ENCODE measurements at places on chromosomes 7 and 10.

DNA sequence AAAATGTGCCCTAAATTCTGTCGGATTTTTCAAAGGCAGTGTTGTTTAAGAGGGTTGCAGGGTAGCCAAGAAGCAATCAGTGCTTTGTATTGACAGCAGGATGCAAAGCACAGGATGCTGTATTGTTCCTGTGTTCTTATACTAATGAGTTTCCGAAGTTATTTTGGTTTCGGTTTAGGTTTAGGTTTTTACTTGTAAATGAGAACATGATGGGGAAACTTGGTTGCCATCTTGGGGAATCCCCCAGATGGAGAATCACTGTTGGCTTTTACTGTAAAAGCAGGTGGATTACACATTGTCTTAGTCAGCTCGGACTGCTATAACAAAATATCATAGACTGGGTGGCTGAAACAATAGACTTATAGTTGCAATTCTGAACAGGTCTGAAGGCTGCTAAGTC lies 72.1 kb downstream of the INHBA start:
- DNase-seq: no peak

- DNase-seq: no peak
Observed at GRCh38 chr7:98733036-98733435, 116.0 kb downstream of the NPTX2 start.

DNA sequence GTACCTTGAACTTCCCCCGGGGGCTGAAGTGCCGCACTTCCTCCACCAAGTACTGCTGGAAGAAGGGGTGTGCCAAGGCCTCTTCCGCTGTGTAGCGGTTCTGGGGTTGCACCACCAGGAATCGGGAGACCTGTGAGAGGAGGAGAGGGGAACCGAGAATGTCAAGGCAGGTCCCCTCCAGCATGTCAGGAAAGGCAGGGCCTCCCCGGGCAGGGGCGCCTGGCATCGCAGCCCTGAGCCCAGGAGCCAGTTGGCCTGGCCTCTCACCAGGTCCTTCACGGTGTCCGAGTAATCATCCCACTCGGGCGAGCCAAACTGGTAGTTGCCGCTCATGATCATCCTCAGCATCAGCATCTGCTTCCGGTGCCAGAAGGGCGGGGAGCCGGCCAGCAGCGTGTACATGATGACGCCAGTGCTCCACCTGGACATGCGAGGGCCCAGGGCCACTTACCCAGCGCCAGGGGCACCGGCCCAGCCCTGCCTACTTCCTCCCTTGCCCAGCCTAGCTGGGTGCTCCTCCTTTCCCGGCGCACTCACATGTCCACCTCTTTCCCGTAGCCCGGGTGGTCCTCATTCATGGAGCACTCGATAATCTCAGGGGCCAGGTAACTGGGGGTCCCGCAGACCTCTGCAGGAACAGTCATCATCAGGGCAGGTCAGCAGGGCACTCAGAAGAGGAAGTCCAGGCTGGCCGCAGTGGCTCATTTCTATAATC lies 11.0 kb downstream of the PHKG1 start:
- no peak for DNase-seq

- no peak for DNase-seq
Observed at GRCh38 chr10:49296836-49297235, 2.1 kb upstream of the C10orf71 start.

- DNase-seq: no peak
Observed at GRCh38 chr7:78178319-78178718, 379.7 kb downstream of the PHTF2 start.

DNA sequence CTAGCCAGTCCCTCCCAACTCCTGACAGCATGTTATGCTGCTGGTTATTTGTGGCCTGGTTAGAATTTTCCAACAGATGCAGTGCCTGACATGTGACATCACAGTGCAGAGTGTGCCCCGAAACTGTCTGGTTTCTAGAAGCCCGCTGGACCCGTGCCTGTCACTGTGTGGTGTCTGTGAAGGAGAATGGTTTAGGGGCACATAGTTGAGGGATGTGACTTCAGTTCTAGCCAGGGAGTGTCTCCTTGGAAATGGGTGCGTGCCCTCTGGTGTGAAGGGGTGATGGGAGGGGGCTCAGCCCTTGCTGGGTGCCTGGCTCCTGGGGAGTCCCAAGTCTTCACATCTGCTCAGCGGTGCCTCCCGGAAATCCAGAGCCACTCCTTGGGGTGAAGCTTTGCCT lies 303.6 kb downstream of the GLRX3 start:
- no peak for DNase-seq

- DNase-seq: no peak
Observed at GRCh38 chr7:158113321-158114025, 474.1 kb downstream of the PTPRN2 start.

- DNase-seq: no peak
Observed at GRCh38 chr10:25820472-25820871, 113.6 kb upstream of the MYO3A start.

DNA sequence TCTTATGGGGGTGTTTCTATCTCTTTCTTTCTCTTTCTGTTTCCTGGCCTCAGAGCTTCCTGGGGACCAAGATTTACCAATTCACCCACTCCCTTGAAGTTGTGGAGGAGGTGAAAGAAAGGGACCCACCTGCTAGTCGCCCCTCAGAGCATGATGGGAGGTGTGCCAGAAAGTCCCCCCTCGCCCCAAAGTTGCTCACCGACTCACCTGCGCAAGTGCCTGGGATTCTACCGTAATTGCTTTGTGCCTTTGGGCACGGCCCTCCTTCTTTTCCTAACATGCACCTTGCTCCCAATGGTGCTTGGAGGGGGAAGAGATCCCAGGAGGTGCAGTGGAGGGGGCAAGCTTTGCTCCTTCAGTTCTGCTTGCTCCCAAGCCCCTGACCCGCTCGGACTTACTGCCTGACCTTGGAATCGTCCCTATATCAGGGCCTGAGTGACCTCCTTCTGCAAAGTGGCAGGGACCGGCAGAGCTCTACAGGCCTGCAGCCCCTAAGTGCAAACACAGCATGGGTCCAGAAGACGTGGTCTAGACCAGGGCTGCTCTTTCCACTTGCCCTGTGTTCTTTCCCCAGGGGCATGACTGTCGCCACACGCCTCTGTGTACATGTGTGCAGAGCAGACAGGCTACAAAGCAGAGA lies 12.2 kb downstream of the AQP1 start:
- no peak for DNase-seq

- no peak for DNase-seq
Observed at GRCh38 chr7:43248961-43249822, 136.7 kb downstream of the HECW1 start.

GRCh38 chr10:89589101-89589720 lies 53.8 kb upstream of the SLC16A12 start:
- DNase-seq: no peak

- no peak for DNase-seq
Observed at GRCh38 chr7:73966941-73967831, 60.8 kb upstream of the ELN start.

- DNase-seq: no peak
Observed at GRCh38 chr7:157430721-157431120, 93.9 kb downstream of the DNAJB6 start.

GRCh38 chr10:13719425-13719824 lies 132.7 kb downstream of the PRPF18 start:
- DNase-seq: no peak

- DNase-seq: no peak
Observed at GRCh38 chr10:24723386-24723787, 300 bp downstream of the ARHGAP21 start.

DNA sequence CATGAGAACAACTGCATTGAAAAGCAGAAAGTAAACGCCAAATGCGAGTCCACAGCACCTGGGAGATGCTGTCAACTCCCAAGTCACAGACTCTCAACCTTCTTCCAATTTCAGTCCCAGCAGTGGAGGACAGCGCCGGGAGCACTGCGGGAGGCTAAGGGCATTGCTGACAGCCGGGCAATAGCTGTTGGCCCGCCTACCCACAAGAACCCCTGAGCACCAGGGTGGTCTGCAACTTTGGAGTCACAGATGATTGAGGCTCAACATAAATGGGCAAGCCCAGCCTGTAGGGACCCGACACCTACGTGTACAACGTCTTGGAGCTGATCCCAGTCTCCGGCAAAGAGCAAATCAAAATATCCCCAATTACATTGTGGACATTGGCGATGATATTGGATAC lies 262.9 kb downstream of the TCERG1L start:
- no peak for DNase-seq

DNA sequence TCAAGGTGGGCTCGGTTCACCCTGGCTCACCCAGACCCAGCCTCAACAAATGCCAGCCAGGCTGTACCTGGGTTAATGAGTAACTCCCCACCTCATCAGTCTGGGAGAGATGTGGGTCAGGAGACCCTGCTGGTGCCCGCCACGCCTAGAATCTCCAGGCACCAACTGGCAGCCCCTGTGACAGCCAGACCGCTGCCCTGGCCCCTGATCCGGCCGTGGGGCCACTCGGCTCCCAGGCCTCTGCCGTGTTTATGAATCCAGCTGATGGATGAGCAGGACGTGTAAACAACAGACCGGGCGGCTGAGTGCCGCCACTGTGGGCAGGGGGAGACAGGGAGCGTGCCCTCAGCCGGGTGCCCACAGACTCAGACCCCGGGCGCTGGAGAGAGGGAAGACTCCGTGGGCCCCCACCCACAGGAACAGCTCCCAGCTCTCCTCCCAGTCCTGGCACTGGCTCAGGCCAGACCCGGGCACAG lies 34.0 kb upstream of the PDGFA start:
- no peak for DNase-seq

- DNase-seq: no peak
Observed at GRCh38 chr10:43961523-43962345, 313.1 kb upstream of the ZNF32 start.

DNA sequence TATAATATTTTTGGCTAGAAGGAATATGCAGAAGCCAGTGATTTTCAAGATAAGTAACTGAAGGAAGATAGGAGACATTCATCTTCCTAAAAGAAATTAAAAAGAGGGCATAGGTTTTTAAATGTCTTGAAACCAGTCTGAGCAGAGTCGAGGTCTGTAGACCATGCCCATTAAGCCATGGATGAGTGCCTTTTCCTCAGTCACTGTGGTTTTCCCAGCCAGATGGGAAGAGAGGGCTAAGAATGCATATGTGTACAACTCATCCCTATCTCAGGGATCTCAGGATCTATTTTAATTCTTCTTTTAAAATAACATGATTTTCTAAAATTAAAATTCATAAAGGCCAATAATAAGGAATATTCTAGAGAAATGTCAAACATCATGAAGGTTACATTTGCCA lies 112.8 kb downstream of the PPP1R3A start:
- DNase-seq: no peak

DNA sequence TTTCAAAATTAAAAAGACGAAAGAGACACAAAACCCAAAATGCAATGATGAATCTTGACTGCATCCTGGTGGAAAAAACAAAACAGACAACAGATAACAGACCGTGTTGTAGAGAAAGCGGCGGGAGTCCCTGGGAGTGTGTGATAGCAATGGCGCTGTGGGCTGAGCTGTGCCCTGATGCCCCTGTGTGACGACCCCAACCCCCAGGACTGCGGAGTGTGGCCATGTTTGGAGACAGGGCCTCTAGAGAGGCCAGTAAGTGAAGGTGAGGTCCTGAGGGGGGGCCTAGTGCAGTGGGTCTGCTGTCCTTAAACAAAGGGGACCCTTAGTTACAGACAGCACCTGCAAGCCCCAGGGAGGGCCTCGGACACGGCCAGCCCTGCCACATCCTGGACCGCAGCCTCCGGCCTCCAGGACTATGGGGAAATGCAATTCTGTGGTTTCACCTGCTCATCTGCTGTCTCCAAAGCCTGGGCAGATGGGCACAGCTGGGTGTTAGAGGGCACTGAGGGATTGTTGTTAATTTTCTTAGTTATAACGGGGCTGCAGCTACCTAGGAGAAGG lies 277.7 kb downstream of the DNAJB6 start:
- DNase-seq: no peak

DNA sequence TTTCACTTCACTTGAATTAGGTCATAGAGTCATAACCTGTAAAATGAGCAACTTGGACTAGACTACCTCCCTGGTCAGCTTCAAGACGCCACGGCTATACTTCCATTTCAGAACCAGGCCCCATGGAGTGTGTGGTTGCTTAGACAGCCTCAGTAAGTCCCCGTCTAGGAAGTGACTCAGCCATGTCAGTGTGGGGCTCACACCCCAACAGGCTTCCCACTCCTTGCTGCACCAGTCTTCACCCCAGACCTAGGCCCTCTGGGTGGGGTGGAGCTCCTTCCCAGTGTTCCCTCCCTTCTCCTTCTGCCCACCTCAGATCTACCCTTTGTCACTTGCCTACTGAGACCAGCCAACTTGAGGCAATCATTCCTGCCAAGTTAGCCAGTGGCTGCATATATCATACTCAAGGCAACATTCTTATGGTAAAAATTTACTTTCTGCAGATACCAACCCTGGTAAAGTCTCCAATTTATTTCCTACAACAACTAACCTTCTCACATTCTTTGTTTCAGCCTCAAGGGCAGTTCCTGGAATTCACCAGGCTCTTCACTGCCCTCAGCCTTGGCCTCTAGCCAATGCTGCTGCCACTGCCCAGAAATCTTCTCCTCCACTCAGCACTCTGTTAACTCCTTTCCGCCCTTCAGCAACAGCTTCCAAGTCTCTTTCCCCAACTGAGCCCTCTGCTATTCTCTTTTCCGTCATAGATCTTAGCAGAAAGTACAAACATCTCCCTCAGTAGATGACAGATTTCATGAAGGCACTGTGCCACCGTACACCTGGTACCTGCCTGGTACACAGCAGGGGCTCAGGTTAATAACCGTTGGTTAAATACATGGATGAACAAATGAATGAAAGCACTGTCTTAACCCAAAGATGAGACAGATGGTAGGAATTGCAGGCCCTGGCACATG lies 31.3 kb upstream of the ZNRF2 start:
- DNase-seq: no peak

DNA sequence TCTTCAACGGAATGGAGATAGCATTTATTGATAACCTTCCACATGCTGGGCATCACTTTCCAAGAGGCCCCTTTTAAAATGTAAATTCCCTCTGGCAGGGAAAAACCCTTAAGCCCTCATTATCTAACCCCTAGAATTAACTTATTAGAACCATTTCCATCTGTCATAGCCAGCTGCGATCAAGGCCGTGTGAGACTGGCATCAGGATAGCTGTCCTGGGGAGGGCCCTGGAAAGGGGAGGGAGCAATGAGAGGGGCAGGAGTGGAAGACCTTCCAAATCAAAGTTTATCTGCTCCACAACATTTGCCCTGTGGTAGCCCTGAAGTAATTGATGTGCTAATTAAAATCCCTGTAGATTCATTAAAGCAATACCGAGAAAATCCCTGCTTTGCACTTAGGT lies 45.0 kb upstream of the JAZF1 start:
- DNase-seq: no peak

DNA sequence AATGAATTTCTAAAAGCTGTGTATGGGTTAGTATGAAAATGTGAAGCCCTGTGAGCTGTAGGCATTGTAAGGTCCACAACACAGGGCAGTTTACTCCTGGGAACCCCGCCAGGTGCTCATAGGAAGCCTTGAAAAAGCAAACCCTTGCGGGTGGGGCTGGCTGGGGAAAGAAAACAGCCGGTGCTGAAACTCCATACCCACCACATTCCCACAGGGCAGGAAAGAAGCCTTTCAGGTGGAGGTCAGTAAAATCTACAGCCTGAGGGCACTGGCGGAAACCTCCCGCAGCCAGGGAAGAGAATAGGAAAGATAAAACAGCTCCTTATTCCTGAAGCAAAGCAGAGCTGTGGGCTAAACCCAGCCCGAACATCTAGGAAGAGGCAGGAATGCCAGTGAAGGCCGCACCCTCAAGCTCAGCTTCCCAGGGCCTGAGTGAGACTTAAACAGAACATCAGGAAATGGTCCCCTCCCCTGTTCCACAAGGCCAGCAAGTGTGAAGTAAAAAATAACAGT lies 34.7 kb downstream of the PODXL start:
- no peak for DNase-seq

- DNase-seq: no peak
Observed at GRCh38 chr7:3028071-3028757, 15.5 kb downstream of the CARD11 start.
